ENCODE measurements at places on chromosomes 7 and 10.

DNA sequence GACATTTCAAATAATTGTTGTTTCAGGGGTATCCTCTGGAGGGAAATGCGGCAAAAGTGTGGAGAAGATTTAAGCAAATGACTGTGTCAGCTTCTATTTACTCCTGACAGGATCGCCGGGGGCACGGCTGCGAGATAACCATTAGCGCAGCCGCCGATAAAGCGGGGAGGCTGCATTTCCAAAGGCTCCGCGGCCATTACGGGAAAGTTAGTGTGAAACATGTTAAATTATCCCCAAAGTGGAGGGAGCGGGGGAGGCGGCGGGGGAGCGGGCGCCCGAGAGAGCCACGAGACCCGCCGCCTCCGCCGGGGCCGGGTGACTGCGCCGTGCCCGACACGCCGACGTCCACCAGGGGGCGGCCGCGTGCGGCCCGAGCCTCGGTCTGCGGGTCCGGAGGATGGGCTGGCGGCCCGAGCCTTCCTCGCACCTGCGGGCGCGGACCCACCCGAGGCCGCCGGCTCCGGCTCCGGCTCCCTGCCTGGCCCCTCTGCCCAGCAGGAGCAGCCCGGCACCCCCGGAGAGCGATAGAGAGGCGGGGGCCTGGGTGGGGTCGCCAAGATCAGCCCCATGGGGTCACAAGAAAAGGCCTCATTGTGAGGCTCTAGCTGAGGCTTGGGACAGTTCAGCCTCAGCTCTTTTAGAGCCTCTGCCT, 74.4 kb upstream of the PAX2 start:
- DNase-seq, result no peak

- DNase-seq, result peak; percentile 23
Observed at GRCh38 chr10:46284286-46285229, 2.2 kb upstream of the ANTXRL start.

- DNase-seq, result no peak
Observed at GRCh38 chr7:132703742-132704141, 127.5 kb upstream of the PLXNA4 start.

DNA sequence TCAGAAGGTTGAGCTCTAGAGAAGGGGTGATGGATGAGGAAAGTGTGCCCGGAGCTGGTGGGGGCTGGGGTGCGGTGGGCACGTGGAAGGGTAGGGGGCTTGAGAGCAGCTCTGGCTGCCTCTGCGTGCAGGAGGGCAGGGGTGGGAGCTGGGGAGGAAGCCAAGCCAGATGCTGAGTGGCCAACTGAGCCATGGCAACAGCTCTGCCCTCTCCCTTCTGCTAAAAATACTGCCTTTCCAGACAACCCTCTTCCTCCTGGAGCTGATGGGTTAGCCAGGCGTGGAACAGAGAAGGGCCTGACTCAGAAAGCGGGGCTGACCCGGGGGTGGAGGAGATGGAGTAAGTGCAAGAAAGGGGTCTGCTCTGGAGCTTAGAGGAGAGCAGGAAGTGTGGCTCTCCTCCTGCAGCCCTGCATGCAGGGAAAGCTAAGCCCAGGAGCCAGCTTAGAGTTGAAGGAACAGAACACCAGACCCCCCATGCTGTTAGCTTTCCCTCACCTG, 114.6 kb upstream of the AGK start:
- DNase-seq, result no peak

GRCh38 chr7:3821488-3821887, 520.4 kb downstream of the SDK1 start:
- no peak for DNase-seq

- no peak for DNase-seq
Observed at GRCh38 chr10:106175760-106176377, 988.6 kb downstream of the SORCS1 start.

DNA sequence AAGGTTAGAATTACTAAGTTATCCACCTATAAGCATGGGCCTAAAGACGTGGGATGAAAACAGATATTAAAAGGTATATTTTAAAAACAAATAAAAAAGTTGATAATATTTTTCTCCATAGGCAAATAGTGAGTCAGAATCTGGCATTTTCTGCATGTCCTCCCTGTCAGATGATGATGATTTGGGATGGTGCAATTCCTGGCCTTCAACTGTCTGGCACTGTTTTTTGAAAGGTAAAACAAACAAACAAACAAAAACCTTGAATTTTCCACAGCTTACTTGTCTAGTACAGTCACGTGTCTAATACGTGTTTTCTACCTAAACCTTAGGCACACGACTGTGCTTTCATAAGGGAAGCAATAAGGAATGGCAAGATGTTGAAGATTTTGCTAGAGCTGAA, 17.4 kb downstream of the HBP1 start:
- DNase-seq, result no peak

- DNase-seq, result peak; percentile 13
Observed at GRCh38 chr10:108204528-108205305, 1040.2 kb upstream of the SORCS1 start.

- DNase-seq, result no peak
Observed at GRCh38 chr7:110168010-110168409, 922.9 kb upstream of the LRRN3 start.

DNA sequence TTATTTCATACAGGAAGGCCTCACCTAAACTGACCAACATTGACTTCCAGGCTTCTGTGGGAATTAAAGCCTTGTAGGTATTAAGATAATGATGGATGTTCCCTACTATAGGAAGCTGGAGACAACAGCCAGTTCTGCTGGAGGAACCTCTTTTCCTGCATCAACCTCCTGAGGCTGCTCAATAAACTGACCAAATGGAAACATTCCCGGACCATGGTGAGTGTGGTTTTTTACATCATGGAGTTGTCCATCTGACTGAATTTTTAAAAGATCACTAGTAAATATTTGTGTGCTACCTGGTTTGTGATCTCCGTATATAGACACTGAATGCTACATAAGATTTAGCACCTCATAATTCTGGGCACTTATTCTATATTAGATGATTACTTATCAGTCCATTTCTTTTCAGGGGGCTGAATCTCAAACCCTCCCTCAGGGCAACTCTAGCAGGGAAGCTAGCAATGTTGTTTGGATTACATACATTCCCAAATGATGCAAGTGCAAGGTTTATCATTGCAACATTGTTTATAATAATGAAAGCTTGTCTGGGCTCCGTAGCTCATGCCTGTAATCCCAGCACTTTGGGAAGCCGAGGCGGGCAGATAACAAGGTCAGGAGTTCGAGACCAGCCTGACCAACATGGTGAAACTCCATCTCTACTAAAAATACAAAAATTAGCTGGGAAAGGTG, 21.5 kb upstream of the SMKR1 start:
- no peak for DNase-seq

DNA sequence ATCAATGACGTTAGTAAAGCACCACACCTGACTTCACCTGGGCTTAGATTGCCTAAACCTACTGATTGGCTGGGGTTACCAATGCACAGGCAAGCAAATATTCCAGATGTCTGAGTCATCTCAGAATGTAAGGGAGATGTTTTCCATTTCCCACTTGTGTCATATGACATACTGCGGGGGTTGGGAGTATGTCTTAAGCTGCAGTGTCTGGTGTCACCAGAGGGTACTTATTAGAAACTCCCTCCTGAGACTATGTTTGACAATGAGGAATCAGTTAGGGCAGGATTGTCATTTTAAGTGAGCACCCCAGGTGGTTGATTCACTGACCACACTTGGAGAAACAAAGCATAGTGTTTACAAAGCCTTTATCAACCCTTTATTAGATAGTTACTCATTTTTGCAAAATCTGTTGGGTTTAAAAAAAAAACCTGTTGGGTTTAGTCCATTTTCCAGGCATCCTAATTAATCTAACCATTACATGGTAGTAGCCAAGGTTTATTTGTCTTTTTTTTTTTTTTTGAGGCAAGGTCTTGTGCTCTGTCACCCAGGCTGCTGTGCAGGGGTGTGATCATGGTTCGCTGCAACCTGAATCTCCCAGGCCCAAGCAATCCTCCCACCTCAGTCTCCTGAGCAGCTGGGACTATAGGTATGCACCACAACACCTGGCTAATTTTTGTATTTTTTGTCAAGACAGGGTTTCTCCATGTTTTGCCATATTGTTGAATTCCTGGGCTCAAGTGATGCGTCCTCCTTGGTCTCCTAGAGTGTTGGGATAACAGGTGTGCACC, 72.5 kb downstream of the CDK6 start:
- DNase-seq, result no peak

DNA sequence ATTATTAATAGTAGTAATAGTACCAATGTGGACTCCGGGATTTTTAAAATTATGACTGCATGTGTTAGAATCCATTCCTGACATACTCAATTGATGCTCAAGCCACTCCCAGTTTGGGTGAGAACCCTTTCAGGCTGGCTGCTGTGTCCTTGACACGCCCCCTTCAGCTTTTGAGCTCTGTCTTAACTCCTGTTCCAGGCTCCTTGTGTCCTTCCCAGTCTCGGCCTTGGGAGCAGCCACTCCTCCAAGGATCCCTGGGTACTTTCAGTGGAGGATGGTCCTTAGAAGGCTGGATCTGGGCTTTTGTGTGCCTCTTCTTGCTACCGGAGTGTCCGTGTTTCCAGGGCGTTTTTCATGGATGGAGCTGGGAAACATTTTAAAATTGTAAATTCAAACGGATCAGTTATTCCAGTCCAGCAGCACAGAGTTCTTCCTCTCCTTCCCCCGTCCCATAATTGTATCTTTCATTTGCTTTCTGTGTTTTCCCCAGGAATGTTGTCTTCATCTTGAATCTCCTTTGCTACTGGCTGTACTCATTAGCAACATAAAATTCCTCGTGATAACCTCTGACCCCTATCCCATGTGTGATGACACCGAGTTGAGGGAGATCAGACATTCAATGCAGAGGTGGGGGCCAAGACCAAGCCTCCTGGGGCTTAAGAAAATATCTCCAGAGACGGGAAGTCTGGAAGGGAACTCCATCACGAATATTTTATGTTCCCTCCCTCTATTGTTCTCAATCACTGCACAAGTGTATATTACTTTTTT, 40.0 kb upstream of the PFKFB3 start:
- DNase-seq, result no peak

GRCh38 chr7:30911561-30911969, at the start of gene AQP1:
Gene AQP1 (plus strand): TSS chr7:30911853. CDS start chr7:30911910, 57 bp downstream.
- peak; percentile 60 for DNase-seq

- no peak for DNase-seq
Observed at GRCh38 chr7:50206453-50207250, 97.9 kb upstream of the IKZF1 start.
